ENCODE measurements at places on chromosomes 5 and 9.

DNA sequence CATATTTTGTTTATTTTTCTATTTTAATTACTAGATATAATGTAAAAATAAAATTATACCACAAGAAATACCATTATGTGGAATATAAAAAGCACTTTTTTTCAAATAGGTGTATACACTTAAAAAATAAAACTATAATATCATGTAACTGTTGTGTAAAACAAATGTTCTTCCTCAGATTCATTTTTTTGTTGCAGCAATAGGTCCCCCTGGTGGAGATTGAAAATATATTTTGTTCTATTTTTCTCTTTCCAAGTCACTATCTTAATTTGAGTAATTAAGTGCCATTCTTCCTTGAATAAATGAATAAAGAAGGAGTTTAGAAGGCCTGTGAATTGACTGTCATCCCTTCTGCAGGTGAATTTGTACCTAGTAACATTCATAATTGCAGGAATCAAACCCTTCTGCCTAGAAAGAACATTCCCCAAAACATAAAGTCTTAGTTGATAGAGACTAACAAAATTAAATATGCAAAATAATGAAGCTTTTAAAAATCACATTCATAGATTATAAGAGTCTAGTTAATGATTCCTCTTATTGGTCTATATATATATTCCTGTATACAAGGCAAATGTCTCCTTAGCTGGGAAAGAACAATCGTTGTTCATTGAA is 23.4 kb downstream of the CETN3 start:
- DNase-seq = no peak

- no peak for DNase-seq
These were observed 19.1 kb downstream of the UGT3A2 start for GRCh38 chr5:36047384-36048160.

DNA sequence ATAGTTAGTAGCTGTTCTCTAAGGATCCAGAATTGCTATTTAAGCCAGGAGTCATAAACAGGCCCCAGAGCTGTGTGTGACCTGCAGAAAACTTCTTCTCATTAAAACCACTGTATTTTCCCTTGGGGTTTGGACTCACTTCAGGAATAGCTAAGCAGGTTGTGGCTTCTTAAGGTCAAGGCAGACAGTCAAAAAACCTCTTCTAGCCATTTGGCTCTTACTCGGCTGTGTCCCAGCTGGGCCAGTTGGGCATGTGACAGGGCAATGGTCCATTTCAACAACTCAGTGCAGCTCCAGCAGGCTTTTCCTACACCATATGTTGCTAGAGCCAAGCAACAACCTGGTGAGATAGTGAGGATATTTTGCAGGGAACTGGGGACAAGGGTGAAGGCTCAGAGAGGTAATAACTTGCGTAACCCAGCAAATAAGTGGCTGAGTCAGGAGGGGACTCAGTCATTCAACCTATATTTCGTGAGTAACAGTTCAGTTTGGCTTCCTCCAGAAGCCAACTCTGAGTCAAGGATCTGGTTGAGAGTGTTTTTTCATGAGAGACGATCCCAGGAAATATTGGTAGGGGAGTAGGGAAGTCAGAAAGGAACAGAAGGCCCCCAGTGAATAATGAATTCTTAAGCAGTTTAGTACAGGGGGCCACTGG is 115.4 kb upstream of the PPP2R2B start:
- no peak for DNase-seq

DNA sequence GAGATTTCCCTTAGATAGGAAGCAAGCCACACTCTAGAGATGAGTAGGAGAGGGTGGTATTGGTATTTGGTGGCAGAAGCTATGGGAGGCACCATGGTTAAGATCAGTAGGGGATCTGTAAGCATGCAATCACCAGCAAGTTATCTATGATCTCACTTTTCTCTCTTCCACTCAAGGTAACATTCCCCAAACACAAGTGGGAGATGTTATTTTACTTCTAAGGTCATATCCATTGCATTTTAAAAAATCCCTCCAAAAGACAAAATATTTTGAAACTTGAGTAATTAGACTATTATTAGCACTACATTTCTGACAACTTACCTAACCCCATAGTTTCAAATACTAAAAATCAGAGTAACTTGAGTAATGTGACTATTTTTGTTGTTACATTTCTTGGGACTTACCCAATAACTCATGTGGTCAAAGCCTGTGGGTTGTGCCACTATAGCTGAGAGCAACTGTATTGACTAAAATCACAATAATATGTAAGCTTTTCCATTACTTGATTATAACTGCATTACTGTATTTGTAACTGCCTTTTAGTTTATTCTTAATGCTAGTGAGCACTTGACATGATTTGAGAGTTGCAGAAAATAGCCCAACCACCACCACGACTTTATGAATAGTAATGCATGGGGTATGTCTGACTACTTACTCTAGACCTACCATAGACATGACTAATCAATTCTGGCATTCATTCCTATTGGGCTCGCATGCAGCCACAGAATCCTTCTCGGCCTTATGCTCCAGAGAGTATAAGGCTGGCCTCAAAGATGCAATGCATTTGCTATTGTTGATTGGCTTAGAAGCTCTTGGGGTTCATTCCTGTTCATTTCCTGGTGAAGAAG is 264.7 kb downstream of the TRIM32 start:
- DNase-seq = no peak

GRCh38 chr9:33116860-33117259 is 40.4 kb upstream of the SMU1 start:
- no peak for DNase-seq

GRCh38 chr9:89524963-89525362 is 27.1 kb upstream of the SEMA4D start:
- DNase-seq = no peak

DNA sequence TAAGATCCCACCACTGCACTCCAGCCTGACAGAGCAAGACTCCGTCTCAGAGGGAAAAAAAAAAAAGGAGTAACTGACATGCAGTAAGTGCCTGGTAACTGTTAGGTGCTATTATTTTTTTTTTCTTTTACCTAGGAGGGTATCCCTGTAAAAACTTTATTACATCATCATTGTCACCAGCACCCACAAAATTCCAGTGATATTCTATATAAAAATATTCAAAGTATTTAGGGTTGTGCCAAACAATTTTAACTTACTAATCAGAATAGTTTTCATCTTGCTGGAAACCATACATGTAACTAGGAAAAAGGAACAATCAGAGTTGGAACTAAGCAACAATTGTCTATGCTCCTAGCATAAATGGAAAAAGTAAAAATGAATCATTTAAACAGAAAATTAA is 112.4 kb downstream of the SSBP2 start:
- DNase-seq = no peak

GRCh38 chr5:31894141-31894540 is 255.2 kb downstream of the PDZD2 start:
- no peak for DNase-seq

DNA sequence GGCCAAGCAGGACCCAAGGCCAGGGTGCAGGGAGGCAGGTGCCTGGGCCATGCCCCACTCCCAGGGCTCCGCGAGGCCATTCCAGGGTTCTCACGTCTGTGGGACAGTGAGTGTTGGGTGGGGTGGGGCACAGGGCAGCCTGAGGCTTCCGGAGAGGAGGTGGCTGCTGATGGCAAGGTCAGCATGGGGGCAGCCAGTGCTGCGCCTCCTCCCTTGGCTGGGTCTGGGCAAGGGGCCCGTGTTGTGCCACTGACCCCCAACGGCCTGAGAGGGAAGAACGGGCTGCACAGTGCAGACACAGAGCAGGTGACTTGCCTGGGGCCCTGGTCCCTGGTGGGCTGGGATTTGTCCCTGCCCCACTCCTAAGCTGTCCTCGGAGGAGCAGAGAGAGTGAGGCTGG is 82.1 kb downstream of the RXRA start:
- no peak for DNase-seq

DNA sequence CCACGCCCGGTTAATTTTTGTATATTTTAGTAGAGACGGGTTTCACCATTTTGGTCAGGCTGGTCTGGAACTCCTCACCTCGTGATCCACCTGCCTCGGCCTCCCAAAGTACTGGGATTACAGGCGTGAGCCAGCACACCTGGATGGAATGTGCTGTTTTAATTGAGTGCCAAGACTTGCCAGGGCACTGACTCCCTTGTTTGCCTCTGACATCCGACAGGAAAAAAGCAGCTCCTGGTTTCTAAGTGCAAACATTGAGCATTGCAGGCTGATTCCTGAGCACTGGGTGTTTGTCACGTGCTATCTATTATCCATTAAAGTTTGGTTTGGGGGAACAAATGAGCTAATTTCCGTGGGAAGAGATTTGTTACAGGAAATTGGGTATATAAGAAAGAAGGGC is 70.6 kb upstream of the CKMT2 start:
- DNase-seq = no peak

GRCh38 chr9:114603248-114603647 is 7.8 kb upstream of the TMEM268 start:
- no peak for DNase-seq

DNA sequence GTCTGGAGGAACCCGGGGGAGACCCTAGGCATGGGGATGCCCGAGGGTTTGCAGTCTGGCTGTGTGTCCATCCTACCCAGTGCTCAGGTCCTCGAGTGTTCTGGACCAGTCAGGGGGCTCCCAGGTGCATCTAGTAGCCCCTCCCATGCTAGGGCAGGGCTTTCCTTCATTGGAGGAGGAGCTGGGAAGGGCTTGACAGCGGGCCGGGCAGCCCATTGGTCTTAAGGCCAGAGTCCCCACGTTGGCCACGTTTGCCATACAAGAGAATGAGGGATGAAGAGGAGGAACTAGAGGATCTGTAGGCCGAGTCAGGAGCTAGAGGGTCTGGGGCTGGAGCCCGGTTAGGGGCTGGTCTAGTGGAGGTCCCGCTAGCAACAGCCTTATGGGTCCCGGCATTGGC is 37.3 kb upstream of the CTSV start:
- no peak for DNase-seq

GRCh38 chr5:177396078-177396477 is 4.4 kb downstream of the PFN3 start:
- no peak for DNase-seq

GRCh38 chr9:100602342-100602801 is 24.5 kb downstream of the CAVIN4 start:
- DNase-seq = no peak

GRCh38 chr9:68648971-68649370 is 56.1 kb upstream of the PIP5K1B start:
- no peak for DNase-seq

- DNase-seq = no peak
These were observed 20.0 kb downstream of the CEMIP2 start for GRCh38 chr9:71748280-71748743.

- peak; percentile 35 for DNase-seq
These were observed 101.9 kb downstream of the MTRR start for GRCh38 chr5:7970816-7971215.

- no peak for DNase-seq
These were observed 23.8 kb downstream of the GDA start for GRCh38 chr9:72173080-72173479.

DNA sequence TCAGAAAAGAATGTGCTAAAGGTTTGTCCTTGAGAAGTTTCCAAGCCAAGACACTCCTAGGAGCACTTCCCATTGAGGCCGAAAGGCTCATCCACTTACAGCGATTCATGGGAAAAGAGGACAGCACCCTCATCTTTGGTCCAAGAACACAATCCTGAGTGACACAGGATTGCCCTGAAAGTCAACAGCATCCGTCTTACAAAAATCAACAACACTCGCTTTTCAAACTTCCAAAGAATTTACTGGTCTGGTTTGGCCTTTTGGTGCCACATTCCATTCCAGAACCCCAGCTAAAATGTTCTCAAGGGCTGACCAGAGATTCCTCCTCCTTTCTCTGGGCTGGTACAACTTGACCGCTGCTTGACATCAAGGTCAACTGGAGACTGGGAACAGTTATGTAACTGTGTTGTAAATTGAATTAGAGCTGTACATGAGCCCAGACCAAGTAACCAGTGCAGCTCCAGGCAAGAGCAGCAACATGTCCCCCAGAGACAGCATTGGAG is 415.8 kb upstream of the PIK3R1 start:
- no peak for DNase-seq

GRCh38 chr5:12217039-12217438 is 312.8 kb upstream of the CTNND2 start:
- DNase-seq = no peak

DNA sequence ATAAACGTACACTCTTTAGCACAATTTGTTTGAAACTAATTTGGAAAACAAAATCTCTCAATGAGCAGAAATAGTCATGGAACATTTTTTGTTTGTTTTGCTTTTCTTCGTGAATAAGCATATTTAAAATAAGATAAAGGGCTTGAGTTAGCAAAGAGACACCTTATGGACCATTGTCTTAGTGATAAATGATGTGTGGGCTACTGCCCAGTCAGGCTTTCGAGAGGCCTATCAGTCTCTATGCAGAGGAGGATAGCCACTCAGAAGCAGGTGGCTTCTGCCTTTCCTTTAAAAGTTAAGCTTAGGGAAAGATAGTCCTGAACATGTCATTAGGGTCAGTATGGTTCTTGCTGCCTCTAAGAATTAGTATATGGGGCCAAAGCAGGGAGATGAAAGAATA is 2.1 kb upstream of the ARL15 start:
- no peak for DNase-seq

GRCh38 chr5:4703931-4704458 is 436.1 kb upstream of the ADAMTS16 start:
- no peak for DNase-seq

DNA sequence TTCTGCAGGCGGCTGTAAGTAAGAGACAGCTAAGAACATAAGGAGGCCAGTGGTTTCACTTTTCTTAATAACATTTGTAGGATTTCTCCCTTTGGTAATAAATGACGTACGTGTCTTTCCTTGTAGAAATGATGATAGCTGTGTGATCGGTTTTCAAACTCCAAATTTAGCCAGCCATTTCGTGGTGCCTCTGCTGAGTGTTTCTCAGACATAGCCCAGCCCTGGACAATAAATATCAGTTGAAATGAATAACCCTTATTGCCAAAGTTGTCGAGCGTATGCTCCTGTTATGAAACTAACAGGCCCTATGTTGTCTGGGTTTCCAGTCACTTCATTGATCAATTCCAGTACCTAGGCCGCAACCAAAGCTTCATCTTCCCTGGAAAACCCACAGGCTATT is 75.0 kb upstream of the MSX2 start:
- DNase-seq = no peak

GRCh38 chr5:134145041-134145757 is 30.7 kb downstream of the TCF7 start:
- DNase-seq = no peak

DNA sequence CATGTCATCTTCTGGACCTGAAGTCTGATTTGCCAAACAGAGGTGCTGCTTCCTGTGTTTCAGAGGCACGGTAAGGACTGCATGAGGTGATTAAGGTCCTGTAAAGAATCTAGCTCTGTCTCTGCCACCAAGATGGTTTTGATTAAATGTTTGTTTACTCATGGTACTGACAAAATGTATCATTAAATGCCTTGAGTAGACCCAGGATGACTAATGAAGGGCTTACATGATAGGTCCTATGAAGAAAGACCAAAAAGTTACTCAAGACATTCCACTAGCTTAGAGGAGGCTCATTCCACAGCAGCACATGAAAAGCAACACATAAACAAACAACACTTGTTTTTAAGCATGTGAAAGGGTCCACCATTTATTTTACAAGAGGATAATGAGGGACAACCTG is 100.9 kb downstream of the BOD1 start:
- DNase-seq = no peak

DNA sequence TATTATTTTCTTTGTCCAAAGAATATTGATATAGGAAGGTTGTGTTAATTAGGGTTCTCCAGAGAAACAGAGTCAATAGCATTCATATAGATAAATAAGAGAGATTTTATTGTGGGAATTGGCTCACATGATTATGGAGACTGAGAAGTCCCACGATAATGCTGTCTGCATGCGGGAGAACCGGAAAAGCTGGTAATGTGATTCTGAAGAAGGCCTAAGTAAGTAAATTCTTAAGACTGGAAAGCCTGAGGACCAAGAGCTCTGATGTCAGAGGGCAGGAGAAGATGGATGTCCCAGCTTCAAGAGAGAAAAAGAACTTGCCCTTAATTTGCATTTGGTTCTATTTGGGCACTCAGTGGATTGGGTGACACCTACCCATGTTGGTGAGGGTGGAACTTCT is 307.4 kb upstream of the C9orf72 start:
- DNase-seq = no peak
